Gastroesophageal sphincter (tissue), 4 donors: ENCODE measurements at places on chromosomes 2 and 18. TPM values are rescaled to one million over a fixed set of nuclear protein-coding genes. Genes with fewer than 3 reads are reported as not detected.

DNA sequence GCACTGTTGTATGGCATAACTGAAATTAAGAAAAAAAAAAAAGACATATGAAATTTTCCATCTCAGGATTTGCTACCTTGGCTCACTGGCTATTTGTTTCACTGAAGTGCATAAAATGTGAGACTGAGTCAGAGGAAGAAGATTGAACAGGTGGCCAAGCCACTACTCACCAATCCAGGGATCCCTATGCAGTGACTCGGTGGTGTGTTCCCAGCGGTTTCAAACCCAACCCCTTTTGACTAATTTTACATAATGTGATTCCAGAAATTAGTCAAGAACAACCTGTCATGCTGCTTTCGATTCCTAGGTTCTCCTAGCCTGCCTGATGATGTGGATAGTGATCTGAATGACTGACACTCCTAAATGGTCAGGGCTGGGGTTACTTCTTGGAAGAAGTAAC lies 77.3 kb downstream of the KLHL14 start:
- ATAC-seq, result no peak

DNA sequence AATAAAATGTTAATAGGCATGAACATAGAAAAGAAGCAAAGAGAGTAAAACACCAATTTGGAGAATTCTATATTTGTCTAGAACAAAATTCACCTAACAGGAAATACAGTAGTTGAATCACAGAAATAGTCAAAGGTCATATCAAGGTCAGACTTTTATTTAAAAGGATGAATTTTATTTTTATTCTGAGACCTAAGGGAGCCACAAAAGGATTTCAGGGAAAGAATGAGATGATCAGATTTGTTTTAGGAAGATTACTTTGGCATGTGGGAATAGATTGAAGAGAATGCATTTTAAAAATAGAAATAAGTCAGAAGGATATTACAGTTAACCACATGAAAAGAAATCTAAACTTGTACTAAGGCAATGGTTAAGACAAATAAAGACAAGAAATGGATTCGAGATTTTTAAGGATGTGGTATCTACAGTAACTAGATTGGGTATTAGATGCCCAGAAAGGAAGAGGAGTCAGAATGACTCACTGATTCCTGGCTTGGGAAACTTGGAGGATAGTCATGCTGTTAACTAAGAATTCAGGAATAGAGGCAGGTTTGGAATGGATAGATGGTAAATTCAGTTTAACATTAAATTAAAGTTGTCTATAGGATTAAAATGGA lies 56.0 kb downstream of the METTL4 start:
- ATAC-seq, result no peak

- ATAC-seq, result no peak
Observed at GRCh38 chr18:57154191-57154830, 7.4 kb downstream of the BOD1L2 start.

- ATAC-seq, result no peak
Observed at GRCh38 chr2:52594026-52594425, 1173.6 kb upstream of the CHAC2 start.

DNA sequence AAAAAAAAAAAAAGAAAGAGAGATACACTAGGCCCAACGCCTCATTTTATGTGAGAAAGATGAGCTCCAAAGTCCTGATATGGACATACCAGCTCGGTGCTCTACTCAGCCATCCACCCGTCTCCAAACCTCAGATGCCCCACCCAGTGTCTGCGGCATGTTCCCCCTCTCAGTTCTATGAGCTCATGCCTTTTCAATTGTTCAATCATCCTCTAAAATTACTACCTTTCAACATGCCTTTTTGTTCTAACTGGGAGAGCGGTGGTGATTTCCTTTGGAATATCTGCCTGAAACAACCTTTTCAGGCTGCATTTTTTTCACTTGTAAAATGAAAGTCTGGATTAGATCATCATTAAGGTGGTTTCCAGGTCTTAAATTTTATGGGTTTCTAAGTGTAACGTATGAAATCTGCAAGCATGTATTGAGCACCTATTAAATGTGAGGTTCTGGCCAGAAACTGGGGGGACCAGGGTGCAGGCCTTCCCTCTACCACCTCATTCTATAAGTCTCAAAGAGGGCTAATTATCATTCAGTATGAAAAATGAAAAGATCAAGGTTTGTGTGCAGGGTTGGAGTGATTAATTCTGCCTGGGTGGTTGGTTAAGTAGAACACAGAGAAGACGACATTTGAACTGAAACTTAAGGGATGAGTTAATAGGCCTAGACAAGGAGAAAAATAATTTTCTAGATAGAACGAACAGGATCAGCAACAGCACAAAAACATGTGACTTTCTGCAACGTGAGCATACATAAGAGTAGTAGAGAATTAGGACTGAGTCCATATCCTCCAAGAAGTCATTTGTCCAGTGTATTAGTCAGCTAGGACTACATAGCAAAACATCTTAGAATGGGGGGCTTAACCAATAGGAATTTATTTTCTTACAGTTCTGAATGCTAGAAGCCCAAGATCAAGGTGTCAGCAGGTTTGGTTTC lies 87.4 kb upstream of the GLS start:
- no peak for ATAC-seq

GRCh38 chr2:149732730-149733290 lies 145.2 kb upstream of the MMADHC start:
- ATAC-seq, result no peak

DNA sequence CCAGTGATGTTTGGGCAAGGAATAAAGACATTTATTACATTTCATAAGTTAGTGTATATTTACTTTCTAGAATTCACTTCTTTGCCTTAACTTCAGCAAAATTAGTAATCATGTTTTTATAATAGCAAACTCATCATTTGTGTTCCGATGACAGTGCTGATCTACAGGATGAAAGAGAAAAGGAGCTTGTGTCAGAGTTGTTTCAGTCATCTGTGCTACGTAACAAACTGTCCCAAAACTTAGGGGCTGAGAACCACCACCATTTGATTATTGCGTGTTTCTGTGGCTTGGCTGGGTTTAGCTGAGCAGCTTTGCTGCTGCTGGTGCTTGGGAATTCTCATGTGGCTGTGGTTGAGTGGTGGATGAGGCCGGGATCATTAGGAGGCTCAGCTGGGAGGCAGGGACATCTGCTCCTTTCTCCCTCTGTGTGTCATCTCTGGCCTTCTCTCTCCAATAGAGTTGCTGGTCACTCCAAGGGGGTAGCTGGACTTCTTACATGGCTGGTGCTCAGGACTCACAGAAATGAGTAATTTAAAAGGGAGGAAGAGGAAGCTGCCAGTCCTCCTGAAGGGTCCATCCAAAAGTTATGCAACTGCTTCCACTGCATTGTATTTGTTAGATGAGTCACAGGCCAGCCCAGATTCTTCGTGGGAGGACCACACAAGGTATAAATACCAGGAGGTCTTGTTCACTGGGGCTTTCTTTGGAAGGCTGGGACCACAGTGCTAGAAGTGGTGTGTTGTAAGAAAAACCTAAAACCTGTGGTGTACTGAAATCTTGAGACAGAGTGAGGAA lies 43.4 kb upstream of the HAAO start:
- peak; percentile 95 for ATAC-seq

- ATAC-seq, result peak; percentile 28
Observed at GRCh38 chr2:85707304-85707703, 13.1 kb downstream of the GNLY start.

DNA sequence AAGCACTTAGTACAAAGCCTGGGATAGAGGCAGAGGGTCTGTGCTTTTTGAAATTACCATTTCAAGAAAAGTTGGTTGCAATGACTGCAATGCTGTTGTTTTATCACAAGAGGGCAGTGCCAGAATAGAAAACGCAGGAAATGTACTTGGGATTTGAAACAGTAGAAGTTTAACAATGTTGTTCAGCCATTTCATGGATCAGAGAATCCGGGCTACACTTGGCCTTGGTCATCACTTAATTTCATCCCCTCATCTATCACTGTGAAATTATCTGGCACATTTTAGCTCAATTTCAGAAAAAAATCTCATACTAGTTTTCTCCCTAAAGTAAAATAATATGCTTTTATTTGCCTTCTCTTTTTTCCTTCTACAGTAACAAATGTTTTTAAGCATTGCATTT lies 70.8 kb downstream of the RAPGEF4 start:
- ATAC-seq, result no peak

- no peak for ATAC-seq
Observed at GRCh38 chr2:158253170-158253569, 151.5 kb downstream of the UPP2 start.

DNA sequence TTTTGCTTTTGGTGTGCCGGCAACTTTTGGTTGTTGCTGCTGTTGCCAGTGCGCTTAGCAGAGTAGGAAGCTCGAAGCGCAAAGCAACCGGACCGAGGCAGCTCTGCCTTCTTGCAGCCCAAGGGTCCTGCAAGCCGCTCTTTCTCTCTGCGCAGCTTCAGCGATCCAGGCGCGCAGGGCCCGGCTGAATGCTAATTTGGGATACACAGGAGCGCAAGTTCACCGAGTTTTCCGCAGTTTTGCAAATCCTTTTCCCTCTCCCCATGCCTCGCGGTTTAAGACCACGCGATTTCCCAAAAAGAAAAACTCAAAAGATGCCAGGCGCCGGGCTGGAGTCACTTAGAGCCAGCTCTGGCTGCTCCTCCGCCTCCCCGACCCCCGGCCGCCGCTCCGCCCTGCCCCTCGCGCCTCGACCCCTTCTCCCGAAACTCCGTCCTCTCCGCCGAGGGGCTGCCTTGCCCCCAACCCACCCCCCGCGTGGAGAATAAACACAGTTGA lies 13.5 kb upstream of the SIX3 start:
- ATAC-seq, result no peak

- no peak for ATAC-seq
Observed at GRCh38 chr18:79732721-79733025, 53.1 kb downstream of the CTDP1 start.

- no peak for ATAC-seq
Observed at GRCh38 chr18:58590254-58590653, 38.6 kb downstream of the ALPK2 start.

GRCh38 chr2:129936334-129936934 lies 43.0 kb upstream of the RAB6C start:
- ATAC-seq, result no peak

GRCh38 chr2:224210286-224211180 lies 171.4 kb upstream of the SERPINE2 start:
- no peak for ATAC-seq

GRCh38 chr2:18182861-18183260 lies 304.4 kb downstream of the KCNS3 start:
- no peak for ATAC-seq

- ATAC-seq, result no peak
Observed at GRCh38 chr2:101737478-101738255, 40.2 kb downstream of the MAP4K4 start.

- no peak for ATAC-seq
Observed at GRCh38 chr2:202944408-202944807, 32.3 kb downstream of the CARF start.

DNA sequence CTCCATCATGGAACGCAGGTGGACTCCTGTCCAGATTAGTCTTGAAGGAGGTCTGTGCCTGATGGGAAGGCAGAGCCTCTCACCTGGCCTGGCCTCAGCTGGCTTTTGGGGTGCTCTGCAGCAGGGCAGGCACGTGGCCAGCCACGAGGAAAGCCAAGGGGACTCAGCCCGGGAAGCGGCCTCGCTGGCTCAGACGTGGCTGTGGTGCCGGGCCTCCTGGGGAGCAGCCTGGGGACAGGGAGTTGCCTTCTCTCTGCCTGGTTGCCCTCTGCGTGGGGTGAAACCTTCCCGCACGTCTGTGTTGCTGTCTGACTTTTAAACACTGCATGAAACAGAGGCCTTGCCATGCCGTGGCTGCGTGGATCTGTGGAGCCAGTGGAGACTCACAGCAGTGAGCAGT lies 45.0 kb downstream of the RTP5 start:
- ATAC-seq, result no peak

GRCh38 chr2:64354857-64355680 lies 98.9 kb upstream of the LGALSL start:
- no peak for ATAC-seq

DNA sequence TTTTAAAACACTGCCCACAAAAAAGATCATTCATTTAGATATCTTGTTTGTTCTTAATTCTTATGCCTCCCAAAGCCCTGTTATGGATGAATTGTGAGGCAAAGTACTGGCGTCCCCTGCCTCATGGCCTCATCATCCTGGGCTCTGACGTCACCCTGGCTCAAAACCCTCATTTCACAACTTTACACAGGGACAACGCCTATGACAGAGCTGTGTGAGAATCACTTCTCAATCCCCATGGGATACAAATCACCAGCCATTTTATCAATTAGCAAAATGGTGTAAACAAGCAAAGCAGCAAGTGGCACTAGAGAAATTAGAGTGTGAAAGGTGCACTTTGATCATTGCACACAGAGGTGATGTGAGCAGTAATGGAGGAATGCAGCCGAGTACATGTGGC lies 16.6 kb downstream of the FHOD3 start:
- ATAC-seq, result peak; percentile 88

GRCh38 chr18:9614401-9615279 lies at the start of gene PPP4R1:
TSS of gene PPP4R1 (minus strand) at chr18:9614559. CDS start at chr18:9614484, 75 bp downstream.
- peak; percentile 90 for ATAC-seq

DNA sequence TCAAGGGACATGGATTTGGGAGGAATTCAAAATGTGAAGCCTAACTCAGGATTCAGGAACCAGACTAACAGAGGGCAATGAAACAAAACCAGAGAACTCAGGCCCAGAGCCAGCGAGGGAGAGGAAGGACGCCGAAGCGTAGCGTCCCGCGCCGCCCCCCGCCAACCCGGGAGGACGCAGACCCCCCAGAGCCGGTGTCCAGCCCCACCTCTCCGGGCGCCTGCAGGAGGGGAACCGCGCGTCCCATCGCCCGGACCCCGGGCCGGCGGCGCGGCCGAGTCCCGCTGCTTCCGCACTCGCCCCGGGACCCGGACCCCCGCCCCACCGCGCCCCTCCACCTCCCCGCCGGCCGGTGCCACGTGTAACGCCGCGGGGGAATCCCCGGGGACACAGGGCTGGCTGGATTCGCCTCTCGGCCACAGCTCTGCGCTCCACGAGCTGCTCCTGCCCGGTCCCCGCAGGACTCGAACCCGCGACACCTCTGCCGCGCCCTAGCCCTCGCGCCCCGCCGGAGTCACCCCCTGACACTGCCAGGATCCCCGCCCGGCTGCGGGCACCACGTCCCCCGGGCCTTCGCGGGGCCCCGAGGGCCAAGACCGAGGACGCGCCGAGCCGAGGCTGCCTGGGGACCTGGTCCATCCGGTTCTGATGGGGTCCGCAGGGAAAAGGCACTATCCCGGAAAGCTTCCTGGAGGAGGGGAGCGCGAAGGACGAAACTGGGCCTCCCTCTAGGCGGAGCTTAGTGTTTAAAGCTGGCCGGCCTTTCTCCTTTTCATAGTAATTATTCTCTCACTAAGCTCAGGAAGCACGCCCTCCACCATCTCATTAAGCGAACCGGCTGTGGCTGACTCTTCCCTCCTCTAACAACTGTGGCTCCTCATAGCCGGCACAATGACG lies 40.4 kb upstream of the FAM124B start:
- ATAC-seq, result peak; percentile 41

Gene CROCC2
- not detected for total RNA-seq

Gene TRIM54
- total RNA-seq, result 0.31 TPM

Gene SOX11
- 0.73 TPM for total RNA-seq

Gene CNTNAP5
- 3.2 TPM for total RNA-seq
